Progenitor cell of endocrine pancreas (in vitro differentiated cells): ENCODE measurements at places on chromosomes 3 and 15.
A peak's percentile ranks its signal among the peaks of the same experiment; 100 is the strongest.

DNA sequence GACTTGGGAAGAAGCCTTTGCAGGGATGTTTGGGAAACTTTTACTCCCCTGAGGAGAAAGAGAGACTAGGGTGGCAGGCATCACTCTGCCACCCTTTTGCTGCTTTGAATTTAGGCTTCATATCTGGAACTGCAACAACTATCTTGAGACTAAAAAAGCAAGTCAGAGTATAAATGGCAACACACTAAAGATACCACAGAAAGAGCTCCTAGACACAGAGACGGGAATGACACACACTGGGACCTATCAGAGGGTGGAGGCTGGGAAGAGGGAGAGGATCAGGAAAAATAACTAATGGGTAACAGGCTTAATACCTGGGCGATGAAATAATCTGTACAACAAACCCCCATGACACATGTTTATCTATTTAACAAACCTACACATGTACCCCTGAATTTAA lies 237.8 kb downstream of the FGF12 start:
- H3K27ac ChIP-seq: no peak overlapping the region
- peaks cover 7% of the 10 kb centered on the region for H3K4me1 ChIP-seq
- peaks cover 3% of the 10 kb centered on the region for H3K27me3 ChIP-seq
- no peak overlapping the region for H3K4me3 ChIP-seq

- H3K4me3 ChIP-seq: no peak overlapping the region
- H3K4me1 ChIP-seq: peaks cover 5% of the 10 kb centered on the region
- H3K27me3 ChIP-seq: no peaks in the 10 kb centered on the region
Observed at GRCh38 chr3:100533176-100533575, 40.8 kb downstream of the TMEM45A start.

DNA sequence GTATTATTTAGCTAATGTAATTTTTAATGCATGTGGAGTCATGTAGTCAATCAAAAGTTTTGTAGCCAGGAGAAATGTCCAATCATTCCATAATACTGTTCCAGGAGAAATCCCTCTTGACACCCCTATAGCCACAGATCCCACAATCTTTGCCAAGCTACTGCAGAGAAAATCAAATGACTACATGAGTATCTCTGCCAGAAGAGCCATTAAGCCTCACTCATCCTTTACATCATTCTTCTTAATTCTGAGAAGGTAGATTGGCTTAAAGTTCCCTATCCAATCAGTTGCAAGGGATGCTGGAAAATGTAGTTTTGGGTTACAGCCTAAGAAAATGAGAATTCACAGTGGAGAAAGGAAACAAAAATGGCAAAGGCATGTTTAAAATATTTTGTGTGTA lies 502.1 kb downstream of the ZBBX start:
- H3K27ac ChIP-seq: no peak overlapping the region
- no peaks in the 10 kb centered on the region for H3K36me3 ChIP-seq
- no peaks in the 10 kb centered on the region for H3K27me3 ChIP-seq
- DNase-seq: no peak

DNA sequence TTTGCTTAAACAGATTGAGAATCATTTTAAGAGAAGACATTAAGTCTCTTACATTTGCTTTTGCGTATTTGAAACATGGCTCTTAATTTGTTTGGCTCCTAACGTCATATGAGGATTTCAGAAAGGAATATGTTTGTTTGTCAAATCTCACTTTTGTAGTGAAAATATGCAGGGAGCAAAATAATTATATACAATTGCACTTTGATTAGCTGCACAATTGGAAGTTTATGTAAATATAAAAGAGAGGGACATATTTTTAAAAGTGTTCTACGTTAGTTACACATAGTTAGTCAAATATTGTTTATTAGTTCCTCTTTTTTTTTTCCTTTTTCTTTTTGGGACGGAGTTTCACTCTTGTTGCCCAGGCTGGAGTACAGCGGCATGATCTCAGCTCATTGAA lies 42.7 kb upstream of the GOLIM4 start:
- no peaks in the 10 kb centered on the region for H3K4me1 ChIP-seq
- H3K36me3 ChIP-seq: no peaks in the 10 kb centered on the region
- no peak overlapping the region for H3K27ac ChIP-seq
- H3K4me3 ChIP-seq: no peak overlapping the region
- H3K27me3 ChIP-seq: no peaks in the 10 kb centered on the region

GRCh38 chr3:88984256-88984655 lies 123.2 kb upstream of the EPHA3 start:
- no peaks in the 10 kb centered on the region for H3K4me1 ChIP-seq
- DNase-seq: no peak
- no peak overlapping the region for H3K27ac ChIP-seq
- no peaks in the 10 kb centered on the region for H3K36me3 ChIP-seq

GRCh38 chr3:69085833-69086722 lies 1.3 kb downstream of the ARL6IP5 start:
- H3K36me3 ChIP-seq: peaks cover 2% of the 10 kb centered on the region
- H3K4me1 ChIP-seq: peaks cover 26% of the 10 kb centered on the region
- DNase-seq: no peak
- peak overlapping the region; percentile 71 for H3K27ac ChIP-seq
- H3K27me3 ChIP-seq: no peaks in the 10 kb centered on the region

GRCh38 chr15:57720867-57721266 lies 14.4 kb downstream of the POLR2M start:
- H3K4me1 ChIP-seq: peaks cover 2% of the 10 kb centered on the region
- no peaks in the 10 kb centered on the region for H3K27me3 ChIP-seq
- no peak overlapping the region for H3K4me3 ChIP-seq
- H3K27ac ChIP-seq: no peak overlapping the region

GRCh38 chr3:110164632-110165369 lies 827.5 kb upstream of the DPPA4 start:
- H3K4me3 ChIP-seq: peak overlapping the region; percentile 69
- H3K36me3 ChIP-seq: no peaks in the 10 kb centered on the region
- H3K27ac ChIP-seq: peak overlapping the region; percentile 77
